Putamen (tissue), 1 donor: ENCODE measurements at places on chromosomes 1 and 21.

- DNase-seq: no peak
Observed at GRCh38 chr1:26417111-26417759, 6.6 kb downstream of the LIN28A start.

- peak; percentile 61 for DNase-seq
Observed at GRCh38 chr21:26844258-26845065, 747 bp downstream of the ADAMTS1 start.

DNA sequence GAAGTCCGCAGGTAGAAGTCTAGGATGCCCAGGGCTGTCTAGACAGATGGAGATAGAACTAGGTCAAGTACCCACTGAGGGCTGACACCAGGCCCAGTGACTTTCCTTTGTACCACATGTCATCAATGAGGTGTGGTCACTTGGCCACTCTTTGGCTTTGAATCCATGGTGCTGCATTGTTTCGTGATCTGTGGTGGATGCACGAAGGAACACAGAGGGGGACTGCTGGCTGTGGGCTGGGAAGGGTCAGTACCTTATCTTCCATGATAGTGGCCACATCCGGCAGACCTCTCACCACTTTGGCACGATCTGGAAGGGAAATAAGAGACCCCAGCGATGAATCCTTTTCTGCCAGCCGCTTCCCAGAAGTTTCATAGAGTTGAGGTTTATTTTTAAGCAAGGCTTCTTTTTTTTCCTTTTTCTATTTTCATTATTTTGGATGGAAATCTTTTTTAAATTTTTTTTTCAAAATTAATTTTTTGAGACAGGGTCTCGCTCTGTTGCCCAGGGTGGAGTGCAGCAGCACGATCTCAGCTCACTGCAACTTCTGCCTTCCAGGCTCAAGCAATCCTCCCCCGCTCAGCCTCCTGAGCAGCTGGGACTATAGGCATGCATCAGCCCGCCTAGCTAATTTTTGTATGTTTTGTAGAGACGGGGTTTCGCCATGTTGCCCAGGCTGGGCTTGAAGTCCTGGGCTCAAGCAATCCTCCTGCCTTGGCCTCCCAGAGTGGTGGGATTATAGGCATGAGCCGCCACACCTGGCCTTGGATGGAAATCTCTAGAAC, 53.1 kb downstream of the MYOM3 start:
- DNase-seq: no peak

- no peak for DNase-seq
Observed at GRCh38 chr1:245671349-245671748, 516.6 kb downstream of the KIF26B start.

GRCh38 chr1:94143173-94143808, 22.3 kb upstream of the ABCA4 start:
- DNase-seq: no peak

DNA sequence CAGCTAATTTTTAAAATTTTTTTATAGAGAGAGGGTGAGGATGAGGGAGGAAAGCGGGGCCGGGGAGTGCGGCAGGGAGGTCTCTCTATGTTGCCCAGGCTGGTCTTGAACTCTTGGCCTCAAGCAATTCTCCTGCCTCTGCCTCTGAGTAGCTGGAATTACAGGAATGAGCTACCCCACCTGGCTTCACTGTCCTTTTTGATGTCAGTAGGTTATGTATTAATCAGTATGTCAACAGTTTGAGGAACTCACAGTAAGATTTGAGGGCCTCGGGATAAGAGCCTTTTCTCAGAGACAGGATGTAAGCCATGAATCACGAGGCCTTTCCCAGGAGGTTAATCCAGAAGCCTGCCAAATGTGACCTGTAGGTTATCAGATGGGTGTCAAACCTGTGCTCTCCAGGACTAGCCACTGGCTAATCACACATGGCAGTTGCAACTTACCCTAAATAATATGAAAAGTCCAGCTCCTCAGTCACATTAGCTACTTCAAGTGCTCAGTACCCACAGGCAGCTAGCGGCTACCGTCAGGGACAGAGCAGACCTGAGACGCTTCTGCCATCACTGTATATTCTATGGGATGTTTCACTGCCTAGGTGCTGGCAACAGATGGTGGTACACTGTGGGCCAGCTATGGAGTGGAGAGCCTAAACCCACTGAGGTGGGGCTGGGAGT, 33.1 kb downstream of the TRIM67 start:
- no peak for DNase-seq

- no peak for DNase-seq
Observed at GRCh38 chr1:161730050-161730564, 8.8 kb downstream of the FCRLB start.

GRCh38 chr1:198850196-198850595, 211.4 kb downstream of the PTPRC start:
- no peak for DNase-seq

DNA sequence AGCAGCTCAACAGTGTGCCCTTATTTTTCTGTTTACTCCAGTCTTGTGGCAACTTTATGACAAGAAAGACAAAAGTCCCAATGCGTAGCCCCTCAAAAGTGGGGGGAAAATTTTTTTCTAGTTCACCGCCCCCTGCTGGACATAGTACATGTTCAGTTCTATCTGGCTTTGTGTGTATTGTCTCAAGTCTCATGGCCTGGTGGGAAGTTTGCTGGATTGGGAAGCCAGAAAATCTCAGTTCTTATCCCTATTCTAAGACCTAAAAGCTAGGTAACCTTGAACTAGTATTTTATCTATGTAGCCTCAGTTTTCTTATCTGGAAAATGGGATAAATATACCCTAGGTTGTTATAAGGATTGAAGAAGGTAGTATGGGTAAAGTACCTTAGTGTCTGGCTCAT, 55.8 kb upstream of the LDLRAP1 start:
- no peak for DNase-seq

DNA sequence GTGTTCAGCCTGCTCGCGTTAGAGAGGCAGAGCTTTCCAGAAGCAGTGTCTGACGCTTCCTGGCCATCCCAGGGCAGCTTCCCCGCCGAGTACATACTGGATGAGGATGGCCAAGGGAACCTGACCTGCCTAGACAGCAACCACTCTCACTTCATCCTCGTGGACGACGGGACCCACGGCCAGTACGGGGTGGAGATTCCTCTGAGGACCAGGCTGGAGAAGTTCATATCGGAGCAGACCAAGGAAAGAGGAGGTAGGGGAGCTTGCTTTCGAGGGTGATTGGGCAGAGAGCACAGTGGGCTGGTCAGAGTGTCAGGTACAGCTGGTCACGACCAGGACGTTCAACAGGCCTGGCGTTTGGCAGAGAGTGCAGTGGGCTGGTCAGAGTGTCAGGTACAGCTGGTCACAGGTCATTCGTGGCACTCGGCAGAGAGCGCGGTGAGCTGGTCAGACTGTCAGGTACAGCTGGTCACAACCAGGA, 22.4 kb downstream of the TRPM2 start:
- no peak for DNase-seq

DNA sequence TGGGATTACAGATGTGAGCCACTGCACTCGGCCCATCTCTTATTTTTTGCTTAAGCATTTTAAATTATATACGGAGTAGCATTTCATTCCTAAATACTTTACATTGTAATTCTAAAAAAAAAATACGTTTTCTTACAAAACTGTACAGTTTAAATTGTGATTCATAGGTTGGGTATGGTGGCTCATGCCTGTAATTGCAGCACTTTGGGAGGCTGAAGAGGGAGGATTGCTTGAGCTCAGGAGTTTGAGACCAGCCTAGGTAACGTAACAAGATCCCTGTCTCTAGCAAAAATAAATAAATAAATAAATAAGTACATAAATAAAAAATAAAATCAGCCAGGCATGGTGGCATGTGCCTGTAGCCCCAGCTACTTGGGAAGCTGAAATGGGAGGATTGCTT, 24.6 kb downstream of the TBCE start:
- no peak for DNase-seq

- DNase-seq: peak; percentile 46
Observed at GRCh38 chr1:3530926-3531818, 76.7 kb downstream of the ARHGEF16 start.

DNA sequence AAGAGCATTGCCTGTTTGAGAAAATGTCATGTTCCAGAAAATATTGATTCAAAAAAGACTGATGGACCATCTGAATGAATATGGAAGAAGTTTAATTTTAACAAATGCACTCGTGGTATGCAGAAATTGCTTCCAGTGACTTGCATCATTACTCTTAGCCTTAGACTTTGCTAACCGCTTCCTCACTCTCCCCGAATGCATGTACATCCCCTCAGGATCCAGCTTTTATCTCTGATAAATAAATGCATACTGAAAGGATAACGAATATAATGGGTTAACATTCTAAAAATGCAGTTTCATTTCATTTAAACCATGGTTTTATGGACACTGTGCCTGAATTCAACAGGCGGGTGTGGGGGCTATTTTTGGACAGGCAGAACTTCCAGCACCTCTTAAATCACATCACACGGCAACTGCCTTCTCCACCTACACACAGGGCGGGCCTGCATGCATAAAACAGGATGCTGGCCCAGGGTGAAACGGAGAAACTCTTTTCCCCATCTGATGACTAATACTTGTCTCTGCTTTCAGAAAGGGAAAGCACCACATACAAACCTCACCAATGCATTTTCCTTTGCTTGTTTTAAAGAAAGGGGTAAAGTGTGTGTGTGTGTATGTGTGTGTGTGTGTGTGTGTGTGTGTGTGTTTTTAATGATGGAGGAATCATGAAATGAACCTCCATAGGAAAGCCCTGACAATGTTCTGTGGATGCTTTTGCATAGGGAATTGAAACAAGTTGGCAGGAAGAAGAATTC, 48.7 kb downstream of the SPAG17 start:
- no peak for DNase-seq

DNA sequence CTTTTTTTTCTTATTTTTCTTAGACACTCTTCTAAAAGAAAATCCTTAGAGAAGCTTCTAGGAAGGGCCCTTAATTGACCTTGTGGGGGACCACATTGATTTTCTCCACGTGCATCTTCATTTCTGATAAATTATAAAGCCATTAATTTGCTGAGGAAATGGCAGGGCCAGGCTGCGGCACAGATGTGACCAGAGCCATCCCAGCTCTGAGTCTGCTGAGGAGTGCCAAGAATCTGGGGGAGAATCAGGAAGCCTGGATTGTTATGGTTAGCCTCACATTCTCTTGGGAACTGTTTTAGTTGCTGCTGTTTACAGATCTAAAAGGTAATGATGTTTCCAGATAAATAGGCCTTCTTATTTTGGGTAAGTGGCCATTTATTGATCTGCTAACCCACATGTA, 16.2 kb downstream of the PROX1 start:
- DNase-seq: no peak

DNA sequence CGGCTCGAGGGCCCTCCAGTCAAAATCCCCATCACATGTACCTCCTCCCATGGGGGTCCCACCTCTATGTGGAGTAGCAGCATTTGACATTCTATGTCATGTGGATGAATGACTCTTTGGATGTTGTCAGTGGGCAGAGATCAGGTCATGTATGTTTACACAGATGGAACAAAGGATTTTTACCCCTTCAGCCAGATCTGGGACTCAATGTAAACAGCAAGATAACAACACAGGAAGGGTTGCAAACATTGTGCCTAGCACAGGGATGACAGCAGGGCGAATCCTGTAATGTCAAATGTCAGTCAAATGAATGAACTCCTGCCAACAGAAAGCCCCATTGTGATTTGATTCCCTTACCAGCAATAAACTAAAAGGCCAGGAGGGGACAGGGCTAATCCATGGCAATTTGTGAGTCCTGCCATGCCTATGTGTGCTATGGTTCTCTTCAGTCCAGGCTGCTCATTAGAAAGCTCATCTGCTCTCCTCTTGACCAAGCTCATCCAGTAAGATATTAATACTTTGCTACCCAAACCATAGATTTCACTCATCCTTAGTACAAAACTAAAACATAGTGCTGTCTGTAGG, 60.3 kb downstream of the PGBD5 start:
- DNase-seq: no peak

GRCh38 chr1:111976332-111976731, 13.1 kb downstream of the KCND3 start:
- DNase-seq: no peak

- DNase-seq: no peak
Observed at GRCh38 chr1:22471078-22471477, 19.4 kb downstream of the ZBTB40 start.

DNA sequence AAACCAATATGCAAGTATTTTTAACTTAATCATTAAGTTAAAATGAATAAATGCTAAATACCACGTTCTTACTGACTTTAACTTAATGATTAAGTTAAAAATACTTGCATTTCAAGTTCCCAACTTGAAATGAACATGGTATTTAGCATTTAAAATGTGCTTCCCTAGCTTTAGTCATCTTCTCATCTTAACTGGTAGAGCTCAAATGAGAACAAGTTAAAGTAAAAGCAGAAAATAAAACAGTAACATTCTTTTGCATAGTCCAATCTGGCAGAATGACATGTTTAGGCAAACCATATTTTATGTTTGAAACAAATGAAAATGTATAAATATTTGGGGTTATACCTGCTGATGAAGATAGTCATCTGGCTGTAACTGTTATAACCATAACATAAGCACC, 186.0 kb downstream of the APP start:
- DNase-seq: no peak

GRCh38 chr21:35358008-35358407, 308.9 kb upstream of the RUNX1 start:
- no peak for DNase-seq

- DNase-seq: no peak
Observed at GRCh38 chr1:171270806-171271205, 22.5 kb downstream of the FMO1 start.

DNA sequence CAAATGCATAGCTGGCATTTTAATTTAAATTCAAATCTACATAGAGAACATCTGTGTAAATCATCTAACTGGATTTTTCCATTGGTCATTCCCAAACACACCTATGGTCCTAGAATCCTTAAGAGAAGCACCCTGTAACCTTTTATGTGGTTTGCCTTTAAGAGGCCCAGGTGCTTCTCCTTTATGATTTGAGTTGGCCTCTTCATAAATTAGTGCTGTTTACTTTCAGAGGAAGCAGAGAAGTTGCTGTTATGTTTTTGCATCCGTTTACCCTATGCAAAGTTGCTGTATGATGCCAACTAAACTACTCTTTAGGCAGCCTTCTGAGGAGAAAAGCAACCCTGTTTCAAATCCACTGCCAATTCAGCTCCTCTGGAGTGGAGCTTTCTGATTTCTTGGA, 193.8 kb downstream of the HS2ST1 start:
- no peak for DNase-seq

DNA sequence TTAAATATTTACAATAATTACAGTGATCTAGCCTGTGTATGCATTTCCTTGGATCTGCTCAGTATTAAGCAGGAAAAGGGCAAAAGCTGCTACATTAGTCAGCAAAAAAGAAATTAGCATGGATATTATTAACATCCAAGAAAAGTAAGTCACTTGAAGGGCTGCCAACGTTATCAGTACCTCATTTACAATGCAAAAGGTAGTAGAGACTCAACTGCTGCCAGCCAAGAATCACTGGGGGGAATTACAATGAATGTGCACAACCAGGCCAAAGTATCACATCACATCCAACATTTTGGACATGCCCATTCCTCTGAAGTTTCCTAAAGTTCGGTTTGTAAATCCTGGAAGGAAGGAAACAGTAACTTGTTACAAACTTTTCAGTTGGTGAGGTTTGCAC, 1.9 kb downstream of the CNN3 start:
- DNase-seq: no peak

GRCh38 chr1:30464187-30464617, 259.2 kb downstream of the MATN1 start:
- DNase-seq: no peak

- DNase-seq: no peak
Observed at GRCh38 chr1:185439727-185440415, 122.8 kb upstream of the IVNS1ABP start.
